Cardiac septum (tissue), 1 donor: ENCODE measurements at places on chromosomes 4 and X. TPM values are rescaled to one million over a fixed set of nuclear protein-coding genes. Genes with fewer than 3 reads are reported as not detected.

The GRK4 gene
- total RNA-seq, result 13.5 TPM

The ZDHHC15 gene
- 2.0 TPM for total RNA-seq

The STIM2 gene
- 10.1 TPM for total RNA-seq

The AMMECR1 gene
- total RNA-seq, result 1.5 TPM

The PTCHD1 gene
- 0.22 TPM for total RNA-seq

The SPATA4 gene
- 0.22 TPM for total RNA-seq

The NUP62CL gene
- 1.3 TPM for total RNA-seq

The PAGE4 gene
- not detected for total RNA-seq

The LRP2BP gene
- total RNA-seq, result 1.5 TPM

The HPGD gene
- 2.4 TPM for total RNA-seq

The NUP54 gene
- total RNA-seq, result 22.7 TPM

The PAK3 gene
- total RNA-seq, result 0.78 TPM

The MCTS1 gene
- 26.7 TPM for total RNA-seq

The HSD17B13 gene
- total RNA-seq, result 0.38 TPM

The ABCG2 gene
- total RNA-seq, result 4.4 TPM

The HEPH gene
- 47.7 TPM for total RNA-seq

The GDPD2 gene
- total RNA-seq, result not detected

The ACSL4 gene
- total RNA-seq, result 49.4 TPM

The GAGE2A gene
- total RNA-seq, result not detected

The SEPTIN6 gene
- total RNA-seq, result 10.1 TPM

The PRKG2 gene
- 0.48 TPM for total RNA-seq

The GLRA3 gene
- total RNA-seq, result not detected

The RAI2 gene
- total RNA-seq, result 37.5 TPM

The CLCN3 gene
- 61.4 TPM for total RNA-seq

The MAGIX gene
- 3.4 TPM for total RNA-seq

The CLIC2 gene
- 13.4 TPM for total RNA-seq

The BANK1 gene
- total RNA-seq, result 0.22 TPM

The PCDH10 gene
- total RNA-seq, result 0.48 TPM

The MYOZ2 gene
- total RNA-seq, result 727 TPM

The PASD1 gene
- total RNA-seq, result not detected

The TSPAN5 gene
- 8.6 TPM for total RNA-seq

The VSIG4 gene
- total RNA-seq, result 8.1 TPM

The CT45A3 gene
- not detected for total RNA-seq

The ASMT gene
- not detected for total RNA-seq

The KCNE5 gene
- 0.38 TPM for total RNA-seq

The LRIT3 gene
- not detected for total RNA-seq

The S100G gene
- total RNA-seq, result not detected

The MAGEA6 gene
- total RNA-seq, result not detected

The ATP2B3 gene
- 0.16 TPM for total RNA-seq

The SPCS3 gene
- 115 TPM for total RNA-seq

The RIBC1 gene
- total RNA-seq, result 0.81 TPM

The SPACA5 gene
- total RNA-seq, result not detected

The UNC5C gene
- total RNA-seq, result 1.7 TPM

The XAGE1B gene
- total RNA-seq, result not detected

The GPM6B gene
- total RNA-seq, result 2.0 TPM

The ADGRL3 gene
- 15.3 TPM for total RNA-seq

The SPP1 gene
- total RNA-seq, result 20.9 TPM

The UGT2B11 gene
- total RNA-seq, result not detected

The MAGEB10 gene
- total RNA-seq, result not detected

The SLC26A1 gene
- total RNA-seq, result 0.22 TPM

The ZCCHC18 gene
- 3.7 TPM for total RNA-seq

The CXorf49 gene
- not detected for total RNA-seq

The RAB39B gene
- total RNA-seq, result 0.35 TPM
